T-helper 9 cell (primary cell): ENCODE measurements at places on chromosomes 3 and 15.

- DNase-seq = no peak
Measured at GRCh38 chr3:94904156-94904674, 841.4 kb downstream of the NSUN3 start.

- no peak for DNase-seq
Measured at GRCh38 chr3:34056951-34057390, 258.5 kb downstream of the PDCD6IP start.

DNA sequence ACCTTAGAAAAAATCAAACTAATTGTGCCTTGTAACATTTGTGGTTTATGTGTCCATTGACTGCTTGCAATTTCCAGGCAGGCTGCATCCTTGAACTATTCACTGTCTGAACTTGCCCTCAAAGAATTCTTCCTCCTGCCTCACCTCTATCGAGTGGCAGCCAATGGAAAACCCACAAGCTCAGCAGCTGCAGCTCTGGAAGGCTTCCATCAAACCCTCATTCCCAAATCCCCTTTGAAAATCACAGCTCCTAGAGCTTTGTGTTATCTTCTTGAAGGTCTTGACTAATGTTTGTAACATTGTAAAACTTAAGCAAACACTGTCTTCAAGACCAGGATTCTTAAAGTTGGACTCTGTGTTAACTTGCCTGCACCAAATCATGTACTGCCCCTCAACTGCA lies 81.1 kb downstream of the FILIP1L start:
- no peak for DNase-seq

DNA sequence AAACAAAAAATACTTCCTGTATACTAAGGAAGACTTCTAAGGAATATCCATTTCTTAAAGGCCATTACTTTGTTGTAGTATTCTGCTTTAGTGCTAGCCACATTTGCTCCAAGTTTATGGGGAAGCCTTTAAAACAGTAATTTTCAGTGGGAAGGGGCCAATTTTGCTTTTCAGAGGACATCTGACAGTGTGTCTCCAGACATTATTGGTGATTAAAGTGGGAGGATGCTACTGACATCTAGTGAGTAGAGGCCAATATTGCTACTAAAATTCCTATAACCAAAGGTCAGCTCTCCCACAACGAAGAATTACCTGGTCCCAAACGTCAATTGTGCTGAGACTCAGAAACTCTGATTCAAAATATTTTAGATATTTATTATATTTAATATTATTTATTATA lies 24.8 kb downstream of the SLC28A2 start:
- no peak for DNase-seq

GRCh38 chr3:30012941-30013543 lies 593.4 kb upstream of the TGFBR2 start:
- peak; percentile 42 for DNase-seq

- no peak for DNase-seq
Measured at GRCh38 chr3:67646586-67647234, 7.7 kb downstream of the SUCLG2 start.

GRCh38 chr15:77410701-77411618 lies 8.9 kb downstream of the PEAK1 start:
- DNase-seq = no peak

DNA sequence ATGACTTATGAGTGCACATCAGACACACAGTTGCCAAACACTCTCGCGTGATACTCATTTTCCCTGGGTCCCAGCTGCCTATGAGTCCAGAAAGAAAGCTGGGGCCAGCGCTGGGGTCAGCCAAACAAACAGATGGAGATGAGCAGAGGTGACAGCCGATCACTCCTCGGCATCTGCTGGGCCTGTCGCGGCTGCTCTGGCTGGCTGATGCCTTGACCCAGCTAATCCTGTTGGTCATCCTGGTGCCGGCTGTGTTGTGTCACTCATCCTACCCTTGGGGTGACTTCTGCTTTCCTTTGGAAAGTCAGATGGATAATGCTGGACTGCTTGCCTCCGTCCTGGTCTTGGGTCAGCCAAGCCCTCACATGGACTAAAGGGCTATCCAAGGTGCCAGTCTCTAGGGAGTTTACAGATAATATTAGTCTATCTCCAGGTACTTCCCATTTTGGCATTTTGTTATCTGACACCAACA lies 105.3 kb upstream of the PDZRN3 start:
- no peak for DNase-seq

- DNase-seq = no peak
Measured at GRCh38 chr15:80160570-80161156, 7.9 kb downstream of the FAH start.

DNA sequence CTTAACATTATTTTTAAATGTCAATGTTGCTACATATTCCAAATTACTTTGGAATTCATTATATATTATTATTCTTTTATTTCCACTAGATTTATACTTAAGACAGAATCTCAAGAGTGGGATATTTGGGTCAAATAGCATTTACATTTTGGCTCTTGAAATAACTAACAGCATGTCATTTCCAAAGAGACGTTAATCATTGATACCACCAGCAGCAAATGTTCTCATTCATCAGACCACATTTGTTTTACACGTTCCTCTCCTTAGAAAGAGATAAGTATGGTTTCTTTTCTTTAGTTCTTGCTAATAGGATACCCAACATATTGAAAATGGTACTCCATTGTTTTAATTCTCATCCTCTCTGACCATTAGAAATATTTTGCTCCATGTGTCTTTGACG lies 229.8 kb downstream of the LPP start:
- DNase-seq = no peak

GRCh38 chr15:85457392-85457968 lies 77.1 kb downstream of the AKAP13 start:
- DNase-seq = no peak

DNA sequence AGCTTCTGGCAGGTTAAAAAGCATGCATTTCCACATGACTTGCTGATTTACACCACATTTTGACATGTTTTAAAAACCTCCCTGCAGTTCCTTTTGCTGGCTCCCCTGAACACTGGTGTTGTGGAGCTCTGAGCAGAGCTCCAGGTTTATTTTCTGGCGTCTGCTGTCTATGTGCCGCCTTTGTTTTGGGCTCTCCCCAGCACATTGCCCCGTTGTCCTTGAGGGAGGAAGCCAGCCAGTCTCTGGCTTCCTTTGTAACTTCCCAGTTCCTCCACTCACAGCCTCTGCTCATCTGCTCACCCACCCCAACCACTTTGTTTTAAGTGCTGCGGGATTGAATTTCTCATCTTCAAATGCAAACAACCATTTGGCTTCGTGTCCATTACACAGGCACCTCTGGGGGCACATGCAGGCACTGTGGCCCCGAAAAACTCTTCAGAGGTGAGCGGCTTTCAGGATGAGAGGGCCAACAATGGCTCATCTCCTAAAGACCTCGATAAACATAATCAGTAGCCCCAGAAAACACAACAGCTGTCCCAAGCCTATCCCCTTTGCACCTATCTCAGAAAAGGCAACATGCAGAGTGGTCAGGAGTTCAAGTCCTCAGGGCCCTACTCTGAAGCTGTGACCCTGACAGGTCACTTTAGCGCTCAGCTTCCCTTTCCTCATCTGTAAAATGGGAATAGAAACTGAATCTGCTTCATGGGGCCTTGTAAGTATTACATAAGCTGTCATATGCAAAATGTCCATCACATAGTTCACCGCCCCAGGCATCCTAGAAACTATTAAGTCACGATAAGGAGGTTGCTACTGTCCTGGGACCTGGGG lies 1.3 kb upstream of the MEF2A start:
- no peak for DNase-seq

- no peak for DNase-seq
Measured at GRCh38 chr3:148758303-148758884, 60.7 kb downstream of the AGTR1 start.

DNA sequence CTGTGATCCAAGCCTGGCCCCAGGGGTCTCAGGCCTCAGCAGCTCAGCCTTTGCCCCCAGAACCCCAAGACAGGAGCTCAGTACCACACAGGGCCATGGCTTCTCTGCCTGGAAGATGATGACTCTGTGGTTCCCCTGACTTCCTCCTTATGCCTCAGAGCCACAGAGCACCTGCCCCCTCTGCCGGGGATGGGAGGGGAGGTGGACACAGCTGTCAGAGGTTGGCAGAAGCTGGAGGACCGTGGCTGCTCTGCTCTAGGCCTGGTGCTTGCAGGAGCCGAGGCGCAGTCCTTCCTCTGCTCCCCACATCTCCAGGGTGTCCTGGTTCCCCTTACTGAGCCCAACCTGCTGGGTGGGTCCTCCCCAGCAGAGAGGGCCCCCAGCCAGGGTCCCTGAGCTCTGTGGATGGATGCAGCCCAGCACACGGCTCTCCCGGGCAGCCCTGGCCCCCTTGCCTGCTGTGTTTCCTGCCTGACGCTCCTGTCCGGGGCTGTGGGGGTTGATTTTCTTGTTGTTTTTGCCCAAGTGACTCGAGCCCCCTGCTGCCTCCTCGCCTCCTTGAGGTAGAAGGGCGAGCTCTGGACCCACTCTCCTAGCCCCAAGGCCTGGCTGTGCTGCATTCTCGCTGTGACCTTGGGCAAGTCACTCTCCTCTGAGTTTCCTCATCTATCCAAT lies 36.6 kb downstream of the PSTPIP1 start:
- DNase-seq = no peak

DNA sequence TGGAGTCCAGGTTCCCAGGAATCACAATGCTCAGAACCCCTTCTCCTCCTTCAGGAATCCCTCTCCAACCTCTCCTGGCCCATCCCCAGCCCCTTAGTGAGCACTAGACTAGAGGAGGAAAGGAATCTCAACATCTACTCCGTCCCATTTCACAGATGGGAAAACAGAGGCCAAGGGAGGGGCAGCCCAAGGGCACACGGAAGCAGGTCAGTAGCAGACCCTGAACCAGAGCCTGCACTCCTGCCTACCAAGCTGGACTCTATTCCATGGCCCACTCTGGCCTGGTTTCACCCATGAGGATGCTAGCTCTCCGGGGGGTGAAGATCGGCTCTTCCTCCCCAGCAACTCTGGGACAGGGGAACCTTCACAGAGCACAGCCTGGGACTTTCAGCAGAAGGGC lies 14.3 kb downstream of the SEMA7A start:
- DNase-seq = no peak

- no peak for DNase-seq
Measured at GRCh38 chr3:47747558-47747957, 34.1 kb downstream of the SMARCC1 start.

- peak; percentile 36 for DNase-seq
Measured at GRCh38 chr3:49703443-49703927, 14.1 kb downstream of the RNF123 start.

DNA sequence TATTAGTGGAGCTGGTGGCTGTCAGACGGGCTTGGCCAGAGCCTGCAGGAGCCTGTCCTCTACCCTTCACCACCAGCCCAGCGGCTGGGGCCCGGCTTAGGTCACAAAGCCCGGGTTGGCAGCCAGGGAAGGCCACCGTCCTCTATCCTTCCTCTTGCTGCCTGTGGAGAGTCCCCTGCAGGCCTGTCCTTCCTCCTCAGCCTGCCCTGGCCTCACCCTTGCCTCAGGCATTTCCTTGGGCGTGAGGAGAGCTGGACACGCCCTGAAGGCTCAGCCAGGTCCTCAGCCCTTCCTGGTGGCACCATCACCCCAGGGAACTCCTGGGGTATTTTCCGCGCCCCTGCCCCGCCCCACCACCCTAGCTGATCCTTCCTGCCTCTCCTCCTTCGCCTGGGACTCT lies 7.7 kb downstream of the CHAC1 start:
- DNase-seq = no peak

DNA sequence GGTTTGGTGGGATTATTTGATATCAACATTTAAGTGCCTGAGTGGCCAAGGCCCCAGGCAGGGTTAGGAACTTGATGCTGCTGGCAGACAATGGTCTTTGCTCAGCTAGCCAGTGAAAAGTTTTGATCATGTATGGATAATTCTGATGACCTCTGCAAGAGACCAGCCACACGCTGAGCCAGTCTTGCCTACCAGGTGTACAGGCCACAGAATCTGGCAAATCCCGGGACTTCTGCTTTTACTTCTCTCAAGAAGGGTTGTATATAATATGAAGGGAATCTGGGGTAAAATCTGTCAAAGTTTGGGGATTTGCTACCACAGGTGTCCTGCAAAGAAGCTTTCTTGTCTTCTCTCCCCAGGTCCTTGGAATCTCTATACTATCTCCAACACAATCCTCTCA lies 331.4 kb upstream of the GOLIM4 start:
- DNase-seq = no peak

DNA sequence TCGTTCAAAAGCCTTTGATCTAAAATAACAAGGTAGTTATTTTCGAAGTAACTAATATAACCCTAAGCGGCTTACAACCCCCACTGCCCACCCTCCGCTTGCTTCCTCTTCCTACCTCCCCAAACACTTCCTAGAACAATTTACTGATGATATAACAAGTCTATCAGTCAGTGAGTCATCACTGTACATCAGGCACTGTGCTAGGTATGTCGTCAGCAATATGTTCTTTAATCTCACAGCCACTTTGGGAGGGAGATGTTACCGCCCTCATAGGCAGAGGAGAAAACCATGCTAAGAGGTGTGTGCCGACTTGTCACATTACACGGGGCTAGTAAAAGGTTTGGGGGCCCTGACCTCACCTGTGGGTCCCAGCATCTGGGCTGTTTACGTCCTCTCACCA lies 381.8 kb downstream of the EPHB1 start:
- no peak for DNase-seq

DNA sequence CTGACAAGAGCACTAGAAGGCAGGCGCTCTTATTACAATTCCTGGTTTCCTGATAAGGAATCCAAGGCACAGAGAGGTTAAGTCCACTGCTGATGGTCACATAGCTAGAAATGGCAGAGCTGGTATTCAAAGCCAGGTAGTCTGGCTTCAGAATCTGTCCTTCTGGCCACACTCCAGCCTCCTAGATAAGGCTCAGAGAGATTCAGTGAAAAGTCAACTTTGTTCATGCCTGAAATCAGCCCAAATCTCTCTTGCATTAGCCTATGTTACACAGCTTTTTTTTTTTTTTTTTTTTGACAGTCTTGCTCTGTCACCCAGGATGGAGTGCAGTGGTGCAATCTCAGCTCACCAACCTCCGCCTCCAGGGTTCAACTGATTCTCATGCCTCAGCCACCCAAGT lies 21.1 kb upstream of the CMTM8 start:
- DNase-seq = no peak

GRCh38 chr3:44762170-44762677 lies 630 bp downstream of the KIF15 start:
- DNase-seq = no peak

GRCh38 chr3:64852738-64853137 lies 164.9 kb upstream of the ADAMTS9 start:
- DNase-seq = no peak

DNA sequence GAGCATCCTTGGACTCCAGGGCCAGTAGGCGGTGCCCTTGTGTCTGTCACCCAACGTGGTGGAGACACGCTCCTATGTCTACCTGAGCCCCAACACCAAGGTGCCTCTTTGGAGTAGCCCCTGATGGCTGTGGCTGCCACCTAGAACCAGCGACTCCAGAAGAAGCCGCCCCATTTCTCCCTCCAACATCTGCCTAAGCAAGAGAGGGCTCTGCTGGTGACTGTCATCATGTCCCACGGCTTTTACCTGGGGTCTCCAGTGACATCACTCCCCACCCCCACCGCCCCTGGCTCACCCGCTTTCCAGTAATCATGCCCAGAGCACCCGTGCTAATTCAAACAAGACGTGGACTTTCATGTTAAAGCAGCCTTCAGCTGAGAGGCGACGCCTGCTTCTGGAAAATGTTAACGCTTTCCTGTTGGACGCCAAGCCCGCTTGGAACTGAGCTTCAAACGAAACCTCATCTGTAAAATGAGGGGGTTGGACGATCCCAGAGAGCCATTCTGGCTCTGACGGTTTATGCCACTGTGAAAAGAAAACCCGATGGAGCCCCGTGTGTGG lies 57.0 kb downstream of the ISG20 start:
- no peak for DNase-seq

GRCh38 chr3:33915796-33916546 lies 117.5 kb downstream of the PDCD6IP start:
- no peak for DNase-seq
